NCI-H2029 treated with DMSO at 0.1 percent for 48 hours (cell line): ENCODE measurements at places on chromosomes 13 and 19.

GRCh38 chr19:1172353-1173158 lies 1.5 kb downstream of the SBNO2 start:
- no peak for DNase-seq

- no peak for DNase-seq
Observed at GRCh38 chr13:66700117-66700601, 530.0 kb downstream of the PCDH9 start.

DNA sequence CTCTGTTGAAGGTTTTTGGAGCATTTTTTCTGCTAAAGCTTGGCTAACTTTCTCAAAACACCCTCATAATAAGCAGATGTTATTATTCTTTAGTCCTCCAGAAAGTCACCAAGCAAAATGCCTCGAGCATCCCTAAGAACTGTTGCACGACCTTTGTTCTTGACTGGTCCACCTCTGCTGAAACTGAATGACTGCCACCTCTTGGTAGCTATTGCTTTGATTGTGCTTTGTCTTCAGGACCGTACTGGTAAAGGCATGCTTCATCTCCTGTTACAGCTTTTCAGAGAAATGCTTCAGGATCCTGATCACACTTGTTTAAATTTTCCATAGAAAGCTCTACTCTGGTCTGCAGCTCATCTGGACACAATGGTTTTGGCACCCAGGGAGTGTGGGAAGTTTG lies 254.8 kb downstream of the DCT start:
- DNase-seq = no peak

GRCh38 chr19:56319991-56320390 lies 5.4 kb upstream of the ZSCAN5A start:
- no peak for DNase-seq

DNA sequence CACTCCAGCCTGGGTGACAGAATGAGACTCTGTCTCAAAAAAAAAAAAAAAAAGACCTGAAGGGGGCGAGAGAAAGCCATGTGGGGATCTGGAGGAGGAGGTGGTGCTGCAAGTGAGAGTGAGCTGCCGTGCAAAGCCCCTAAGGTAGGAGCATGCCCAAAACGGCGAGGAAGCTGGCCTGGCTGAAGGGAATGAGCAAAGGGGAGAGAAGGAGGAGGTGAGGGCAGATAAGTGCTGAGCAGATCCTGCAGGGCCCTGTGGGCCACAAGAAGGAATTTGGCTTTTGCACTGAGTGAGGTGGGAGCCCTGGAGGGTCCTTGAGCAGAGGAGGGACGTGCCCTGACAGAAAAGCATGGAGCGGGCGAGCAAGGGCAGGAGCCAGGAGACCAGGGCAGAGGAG lies 19.4 kb upstream of the ADGRE5 start:
- no peak for DNase-seq

DNA sequence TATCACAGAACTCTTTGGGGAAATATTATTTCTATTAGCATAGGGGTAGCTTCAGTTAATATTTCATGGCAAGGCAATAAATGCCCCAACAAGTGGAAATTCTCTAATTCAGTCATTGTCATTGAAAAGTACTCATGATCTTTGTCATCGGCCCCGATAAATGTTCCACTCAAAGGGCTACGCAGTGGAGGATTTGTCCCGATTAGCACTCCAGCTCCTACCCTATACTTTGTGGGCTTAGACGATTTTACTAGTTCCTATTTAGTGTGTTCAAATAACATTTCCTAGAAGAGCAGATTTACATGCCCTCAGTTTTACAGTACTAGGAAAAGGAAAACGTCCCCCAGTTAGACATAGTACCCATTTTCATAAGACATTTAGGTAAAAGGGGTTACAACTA lies 38.0 kb upstream of the ATP12A start:
- no peak for DNase-seq

- DNase-seq = no peak
Observed at GRCh38 chr19:18839465-18840287, 7.9 kb downstream of the UPF1 start.

- no peak for DNase-seq
Observed at GRCh38 chr13:104442536-104442935, 1376.3 kb upstream of the SLC10A2 start.

DNA sequence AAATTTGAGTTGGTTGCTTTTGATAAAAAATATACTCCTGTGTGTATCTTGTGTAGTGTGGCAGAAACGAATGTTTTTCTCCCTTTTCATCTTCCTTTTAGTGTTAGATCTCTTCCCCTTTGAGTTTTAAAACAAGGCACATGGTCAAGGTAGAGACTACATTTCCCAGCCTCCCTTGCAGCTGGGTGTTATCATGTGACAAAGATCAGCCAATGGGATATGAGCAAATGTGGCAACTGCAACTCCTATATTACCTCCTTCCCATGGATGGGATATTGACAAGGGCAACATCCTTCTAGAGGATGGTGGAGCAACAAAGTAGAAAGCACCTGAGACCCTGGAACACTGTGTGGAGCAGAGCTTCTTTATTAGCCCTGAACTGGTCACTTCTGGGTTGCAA lies 42.4 kb downstream of the ADGRE3 start:
- no peak for DNase-seq

GRCh38 chr19:32868206-32868950 lies 1.2 kb downstream of the SLC7A9 start:
- no peak for DNase-seq

- DNase-seq = no peak
Observed at GRCh38 chr19:17865364-17866311, 5.9 kb downstream of the RPL18A start.

DNA sequence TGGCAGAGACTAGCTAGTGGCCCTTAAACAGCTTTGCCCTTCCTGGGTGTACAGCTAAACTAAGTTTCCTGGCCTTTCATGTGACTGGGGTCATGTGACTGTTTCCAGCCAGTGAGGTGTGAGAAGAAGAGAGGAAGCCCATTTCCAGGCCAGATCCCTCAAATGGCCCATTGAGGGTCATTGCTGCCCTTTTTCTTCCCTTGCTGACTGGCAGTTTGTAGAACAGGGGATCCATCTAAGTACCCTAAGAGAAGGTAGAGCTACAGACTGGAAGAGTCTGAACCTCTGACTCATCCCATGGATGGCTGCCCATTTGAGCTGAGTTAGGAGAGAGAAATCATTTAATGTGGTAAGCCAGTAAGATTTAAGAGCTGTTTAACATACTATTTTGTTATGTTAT lies 2.8 kb downstream of the SWSAP1 start:
- DNase-seq = no peak

DNA sequence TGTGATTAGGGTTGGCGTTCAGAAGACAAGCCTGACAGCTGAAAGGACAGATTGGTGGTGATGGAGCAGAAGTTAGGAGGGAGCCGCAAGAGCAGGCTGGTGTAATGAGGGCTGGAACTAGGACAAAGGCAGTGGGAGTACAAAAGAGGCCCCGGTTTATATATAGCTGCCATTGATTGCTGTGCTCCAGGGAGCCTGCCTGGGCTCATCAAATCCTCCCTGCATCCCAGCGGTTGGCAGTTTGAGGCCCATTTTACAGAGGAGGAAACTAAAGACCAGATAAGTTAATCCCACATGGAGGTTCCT lies 123.7 kb downstream of the CACNA1A start:
- DNase-seq = no peak

DNA sequence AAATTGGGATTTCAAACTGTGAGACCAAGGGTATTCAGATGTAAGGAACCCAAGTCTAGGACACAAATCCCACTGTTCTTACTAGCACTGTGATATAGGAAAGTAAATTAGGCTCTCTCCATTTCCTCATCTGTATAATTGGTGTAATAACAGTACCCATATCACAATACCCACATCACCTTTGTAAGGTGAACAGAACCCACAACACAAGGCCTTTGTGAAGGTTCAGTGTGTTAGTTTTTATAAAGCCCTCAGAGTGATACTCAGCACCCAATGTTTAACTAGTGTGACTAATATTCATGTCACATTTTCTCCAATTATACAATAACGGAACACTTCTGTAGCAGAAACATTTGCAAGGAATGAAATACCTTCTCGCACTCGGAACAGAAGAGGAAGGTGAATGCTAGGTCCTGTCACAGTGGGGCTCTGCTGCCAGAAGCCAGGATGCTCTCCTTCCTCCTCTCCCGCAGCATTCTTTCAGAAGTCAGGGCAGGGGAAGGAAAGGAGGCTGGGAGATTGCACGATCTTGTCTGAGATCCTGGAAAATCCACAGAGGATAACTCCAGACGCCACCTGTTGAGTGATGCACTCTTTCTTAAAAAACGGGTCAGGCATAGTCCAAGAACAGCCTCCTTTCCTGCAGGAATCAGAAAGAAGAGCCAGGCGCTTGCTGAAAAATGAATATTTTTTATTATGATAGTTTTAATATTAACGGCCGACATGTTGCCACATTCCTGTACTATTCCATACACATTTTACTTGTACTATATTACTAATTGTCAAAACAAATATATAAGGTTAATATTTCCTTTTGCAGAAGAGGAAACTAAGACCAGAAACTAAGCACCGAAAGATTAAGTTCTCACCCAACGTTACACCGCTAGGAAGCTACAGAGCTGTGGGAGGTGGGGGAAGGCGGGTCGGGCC lies 762 bp downstream of the ZNF45 start:
- DNase-seq = no peak

DNA sequence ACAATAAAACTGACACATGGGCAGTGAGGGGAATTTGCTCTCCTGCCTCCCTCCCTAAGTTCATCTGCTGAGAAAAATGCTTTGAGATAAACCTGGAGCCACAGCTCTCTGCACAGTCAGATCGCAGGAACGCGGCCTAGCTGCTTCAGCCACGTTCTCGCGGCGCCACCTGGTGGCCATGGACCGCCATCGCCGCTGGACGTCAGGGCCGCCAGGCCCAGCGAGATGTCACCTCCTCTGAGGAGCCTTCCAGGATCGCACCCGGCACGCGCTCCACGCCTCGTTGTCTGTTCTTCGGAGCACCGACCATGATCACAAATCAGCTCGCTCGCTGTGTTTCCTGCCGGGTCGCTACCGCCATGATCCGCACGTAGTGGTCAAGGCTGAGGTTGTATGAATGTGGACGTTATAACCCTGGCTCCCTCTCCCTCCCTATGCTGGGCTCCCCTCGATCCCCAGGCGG lies 20.6 kb upstream of the USP29 start:
- no peak for DNase-seq

DNA sequence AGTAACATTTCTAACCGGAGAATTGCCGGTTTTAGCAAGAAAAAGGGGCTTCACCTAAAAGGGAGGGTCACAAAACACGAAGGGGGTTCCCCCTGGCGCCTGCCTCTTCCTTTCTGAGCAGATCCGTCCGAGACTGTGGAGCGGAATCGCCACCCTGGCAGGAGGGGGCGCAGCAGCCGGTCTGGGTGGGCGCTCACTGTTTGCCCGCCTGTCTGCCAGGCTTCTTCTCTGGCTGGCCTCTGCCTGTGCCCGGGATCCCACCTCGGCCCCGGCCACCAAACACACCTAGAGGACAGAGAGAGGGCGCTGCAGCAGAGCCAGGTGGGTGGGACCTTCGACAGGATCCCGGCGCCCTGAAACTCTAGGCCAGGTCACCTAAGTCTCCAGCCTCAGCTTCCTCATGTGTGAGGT lies 15.6 kb downstream of the LSM4 start:
- DNase-seq = no peak

GRCh38 chr19:35774274-35775045 lies 904 bp upstream of the ARHGAP33 start:
- no peak for DNase-seq

GRCh38 chr19:44741841-44742329 lies 6.6 kb upstream of the BCL3 start:
- DNase-seq = peak; percentile 94

GRCh38 chr13:113493315-113493951 lies 2.9 kb upstream of the DCUN1D2 start:
- no peak for DNase-seq

DNA sequence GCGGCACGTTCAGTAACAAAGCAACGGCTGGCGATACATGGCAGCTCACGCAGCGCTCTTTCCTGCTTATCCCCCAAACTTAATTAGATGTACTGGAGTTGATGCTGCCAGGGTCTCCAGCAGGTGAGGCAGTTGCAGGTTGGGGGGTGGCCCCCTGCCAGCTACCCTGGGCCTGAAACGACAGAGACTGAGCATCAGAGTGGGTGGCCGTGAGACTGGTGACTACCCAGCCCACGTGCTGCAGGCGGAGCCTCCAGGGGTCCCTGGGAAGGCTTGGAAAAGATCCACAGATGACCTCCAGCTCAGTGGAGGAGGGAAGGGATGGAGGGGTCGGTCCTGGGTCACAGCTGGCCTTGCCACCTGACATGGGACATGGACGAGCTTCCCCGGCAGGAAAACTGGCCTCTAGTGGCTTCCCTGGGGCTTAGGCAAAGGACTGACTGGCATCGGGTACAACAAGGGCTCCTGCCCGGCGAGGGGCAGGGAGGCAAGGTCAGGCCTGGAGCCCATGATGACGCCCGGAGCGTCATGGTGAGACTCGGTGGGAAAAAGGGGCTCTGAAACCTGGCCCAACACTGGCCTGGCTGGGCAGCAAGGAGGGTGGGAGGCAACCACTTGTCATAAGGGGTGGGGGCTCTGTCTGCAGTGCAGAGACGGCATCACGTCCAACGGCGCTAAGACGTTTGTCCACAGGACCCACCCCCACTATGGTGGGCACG lies 24.0 kb downstream of the CILP2 start:
- DNase-seq = no peak

- peak; percentile 7 for DNase-seq
Observed at GRCh38 chr19:10000171-10000826, 10.0 kb downstream of the COL5A3 start.

DNA sequence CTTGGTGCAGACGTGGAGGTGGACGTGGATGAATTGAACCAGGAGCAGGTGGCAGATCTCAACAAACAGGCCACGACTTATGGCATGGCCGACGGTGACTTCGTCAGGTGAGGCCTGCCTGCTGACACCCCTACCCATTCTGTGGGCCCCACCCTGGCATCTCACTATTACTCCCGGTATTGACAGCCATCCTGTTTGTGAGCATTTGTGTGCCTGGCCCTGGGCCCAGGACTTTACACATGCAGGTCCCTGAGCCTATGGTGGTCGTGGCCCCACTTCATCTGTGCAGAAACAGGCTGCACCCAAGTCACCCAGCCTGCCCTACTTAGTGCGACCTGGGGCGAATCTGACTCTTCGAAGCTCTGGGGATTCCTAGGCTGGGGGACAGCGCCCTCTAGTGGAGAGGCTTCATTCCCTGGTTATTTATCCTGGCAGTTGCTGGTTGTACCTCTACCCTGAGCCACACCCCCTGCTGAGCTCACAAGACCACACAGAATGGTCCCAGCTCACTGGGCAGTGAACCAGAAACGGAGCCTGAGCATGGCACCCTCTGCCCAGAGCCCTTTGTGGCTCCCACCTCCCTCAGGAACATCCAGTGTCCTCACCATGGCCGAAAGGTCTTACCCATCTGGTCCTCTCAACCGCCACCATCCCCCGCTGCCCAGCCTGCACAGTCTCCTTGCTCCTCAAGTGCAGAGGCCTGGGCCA lies 16.9 kb downstream of the ZNF296 start:
- DNase-seq = peak; percentile 38
